ENCODE measurements at places on chromosomes 5 and 9.
A peak's percentile ranks its signal among the peaks of the same experiment; 100 is the strongest.

- DNase-seq = no peak
Observed at GRCh38 chr9:18632632-18633403, 158.9 kb downstream of the ADAMTSL1 start.

DNA sequence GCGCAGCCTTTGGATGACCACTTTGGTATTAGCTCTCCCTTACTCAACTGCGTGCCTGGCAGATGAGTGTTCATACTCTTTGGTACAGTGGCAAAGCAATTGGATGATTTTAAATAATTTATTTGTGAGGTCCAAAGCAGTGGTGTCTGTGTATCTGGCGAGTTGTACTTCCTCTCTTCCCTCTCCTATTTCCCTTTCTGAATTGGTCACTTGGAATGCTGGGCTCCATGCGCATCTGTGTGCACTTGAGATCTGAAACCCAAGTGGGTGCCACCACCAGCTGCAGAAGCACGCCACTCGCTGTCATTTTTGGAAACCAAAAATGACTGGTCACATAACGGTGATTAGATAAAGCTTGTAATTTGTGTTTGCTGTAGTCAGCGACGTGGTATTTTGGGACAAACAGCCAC is 386.0 kb upstream of the KLF4 start:
- DNase-seq = no peak

DNA sequence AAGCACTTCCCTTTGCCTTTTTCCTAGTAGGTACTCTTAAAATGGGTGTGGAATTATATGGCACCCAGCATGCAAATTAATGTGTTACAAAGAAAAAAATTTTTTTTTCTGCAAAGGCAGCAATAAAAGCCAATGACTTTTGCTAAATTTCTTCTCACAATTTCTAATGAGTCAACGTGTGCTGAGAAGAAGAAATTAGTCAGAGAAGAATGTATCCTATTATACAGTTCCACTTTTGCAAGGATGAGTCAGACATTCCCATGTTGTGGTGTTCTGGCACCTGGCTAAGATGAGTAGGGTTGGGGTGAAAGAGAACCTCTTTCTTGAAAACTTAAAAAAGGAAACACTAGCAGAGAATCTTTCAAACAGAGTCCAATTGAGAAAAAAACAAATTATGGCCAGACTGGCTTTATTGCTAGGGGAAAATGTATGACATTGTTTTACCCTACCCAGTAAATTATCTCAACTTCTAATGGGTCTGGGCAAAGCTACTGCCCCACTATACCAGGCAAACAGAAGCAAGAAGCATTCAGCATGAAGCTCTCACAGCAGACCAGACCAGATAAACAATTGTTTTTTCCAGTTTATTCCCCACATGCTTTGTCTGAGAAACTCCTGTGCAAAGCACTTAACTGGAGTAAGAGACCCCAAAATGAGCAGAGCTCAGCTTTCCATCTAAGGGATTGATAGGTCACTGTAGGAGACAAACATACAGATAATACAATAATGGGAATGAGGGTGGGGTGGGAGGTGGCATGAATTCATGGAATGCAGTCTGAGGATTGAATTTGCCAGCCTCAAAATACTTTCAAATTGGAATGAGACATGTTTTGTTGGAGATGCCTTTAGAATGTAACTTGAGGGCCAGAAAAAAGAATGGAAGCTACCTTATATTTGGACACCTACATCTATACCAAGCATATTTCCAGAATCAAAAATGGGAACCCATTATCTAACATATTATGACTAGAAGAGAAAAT is 220.8 kb upstream of the RFX3 start:
- no peak for DNase-seq

DNA sequence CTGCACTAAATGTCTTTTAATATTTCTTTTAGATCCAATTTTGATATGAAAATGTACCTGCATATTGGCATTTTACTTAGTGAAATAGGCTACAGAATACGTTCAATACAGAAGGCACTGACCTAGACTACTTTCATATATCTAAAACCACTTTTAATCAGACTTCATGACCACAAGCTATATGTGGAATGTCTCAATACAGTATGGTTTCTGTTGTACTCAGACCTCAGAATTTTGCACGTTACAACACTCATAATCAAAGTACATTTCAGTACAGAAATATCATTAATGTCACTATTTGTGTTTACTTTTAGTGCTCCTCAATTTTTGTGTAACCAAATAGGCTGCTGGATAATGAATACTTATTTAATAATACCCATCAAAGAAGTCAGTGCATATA is 74.8 kb downstream of the MEF2C start:
- no peak for DNase-seq

DNA sequence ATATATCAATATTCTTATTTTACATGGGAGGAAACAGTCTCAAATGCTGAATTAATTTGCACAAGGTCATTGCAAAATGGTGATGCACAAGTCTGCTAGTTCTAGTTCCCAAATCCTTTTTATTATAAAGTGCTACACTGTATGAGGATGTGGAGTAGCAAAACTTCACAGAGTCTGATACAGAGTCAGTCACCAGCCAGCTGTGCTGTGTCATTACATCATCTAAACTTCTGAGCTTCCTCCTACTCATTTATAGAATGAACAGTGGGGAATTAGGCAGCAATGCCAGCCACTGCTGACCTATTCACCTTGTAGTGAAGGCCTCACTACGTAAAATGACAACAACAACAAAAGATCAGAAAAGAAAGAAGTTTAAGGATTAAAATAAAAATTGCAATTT is 357.8 kb downstream of the TMEM167A start:
- DNase-seq = no peak

DNA sequence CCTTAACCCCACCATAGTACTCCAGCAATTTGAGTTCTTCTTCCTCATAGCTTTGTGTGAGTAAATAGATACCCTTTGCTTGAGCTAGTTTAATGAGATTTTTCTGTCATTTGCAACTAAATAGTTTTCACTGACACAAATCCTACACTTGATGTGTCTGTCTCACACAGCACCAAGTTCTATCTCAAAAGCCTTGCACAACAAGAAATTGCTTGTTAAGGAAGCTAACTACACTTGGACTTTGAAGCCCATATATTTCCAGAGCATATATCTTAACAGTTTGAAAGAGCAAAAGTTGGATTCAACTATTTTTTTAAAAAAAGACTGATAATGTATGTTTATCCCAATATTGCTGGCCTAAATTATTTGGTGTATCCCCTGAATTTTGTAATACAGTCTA is 459.2 kb downstream of the ACTL7B start:
- no peak for DNase-seq

GRCh38 chr9:17236147-17236546 is 101.3 kb downstream of the CNTLN start:
- no peak for DNase-seq

- DNase-seq = no peak
Observed at GRCh38 chr5:66249920-66250319, 105.8 kb downstream of the SREK1 start.

DNA sequence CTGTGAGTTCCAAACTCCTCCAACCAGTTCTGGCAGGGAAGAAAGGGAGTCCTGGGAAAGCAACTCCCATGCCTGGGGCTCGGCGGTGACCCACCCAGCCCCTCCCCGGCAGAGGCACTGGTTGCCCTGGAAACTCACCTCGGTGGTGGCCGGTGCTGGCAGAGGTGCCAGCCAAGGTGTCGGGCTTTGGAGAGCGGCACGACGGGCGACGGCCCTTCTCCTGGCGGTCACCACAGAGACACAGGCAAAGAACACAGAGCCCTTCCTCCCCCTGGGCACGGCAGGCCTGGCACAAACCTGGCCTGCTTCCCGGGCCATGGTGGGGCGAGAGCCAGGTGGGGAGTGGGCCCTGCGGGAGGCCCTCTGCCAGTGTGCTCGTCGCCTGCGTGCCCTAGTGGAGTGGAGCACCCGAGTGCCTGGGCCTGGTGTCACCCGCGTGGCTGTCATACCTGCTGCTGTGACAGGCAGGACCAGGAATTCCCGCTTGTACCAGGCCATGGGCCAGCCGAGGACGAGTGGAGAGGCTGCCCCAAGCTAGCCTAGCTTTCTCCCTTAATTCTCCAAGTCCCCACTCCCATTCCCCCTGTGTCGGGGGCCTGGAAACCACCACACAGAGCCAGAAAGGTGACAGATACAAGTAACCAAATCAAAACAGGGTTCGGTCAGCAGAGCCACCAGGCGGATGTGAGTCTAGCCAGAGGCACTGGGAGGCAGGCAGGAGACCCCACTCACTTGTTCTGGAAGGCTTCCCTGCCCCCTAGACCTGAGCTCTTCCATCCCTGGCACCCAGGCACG is 8.2 kb upstream of the RALGDS start:
- no peak for DNase-seq

GRCh38 chr5:40437452-40437861 is 242.3 kb upstream of the PTGER4 start:
- no peak for DNase-seq

GRCh38 chr5:174446988-174447387 is 277.4 kb upstream of the MSX2 start:
- no peak for DNase-seq

- no peak for DNase-seq
Observed at GRCh38 chr5:126198531-126198930, 224.7 kb upstream of the GRAMD2B start.

GRCh38 chr9:129665389-129665775 is at the start of gene PRRX2:
TSS of gene PRRX2 (plus strand) at chr9:129665647. CDS start at chr9:129665868, 221 bp downstream.
- peak; percentile 72 for DNase-seq

DNA sequence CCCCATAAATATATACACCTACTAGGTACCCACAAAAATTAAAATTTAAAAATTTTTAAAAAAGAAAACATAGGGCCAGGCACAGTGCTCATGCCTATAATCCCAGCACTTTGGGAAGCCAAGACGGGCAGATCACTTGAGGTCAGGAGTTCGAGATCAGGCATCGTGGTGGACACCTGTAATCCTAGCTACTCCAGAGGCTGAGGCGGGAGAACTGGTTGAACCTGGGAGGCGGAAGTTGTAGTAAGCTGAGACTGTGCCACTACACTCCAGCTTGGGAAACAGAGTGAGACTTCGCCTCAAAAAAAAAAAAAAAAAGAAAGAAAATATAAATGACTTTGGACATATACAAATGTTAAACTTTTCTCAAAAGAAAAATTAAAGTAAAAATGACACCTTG is 33.3 kb upstream of the RNF38 start:
- DNase-seq = no peak

GRCh38 chr5:29321591-29321990 is 1871.9 kb upstream of the CDH6 start:
- DNase-seq = no peak

GRCh38 chr9:126376311-126377175 is 49.9 kb downstream of the MVB12B start:
- DNase-seq = no peak

DNA sequence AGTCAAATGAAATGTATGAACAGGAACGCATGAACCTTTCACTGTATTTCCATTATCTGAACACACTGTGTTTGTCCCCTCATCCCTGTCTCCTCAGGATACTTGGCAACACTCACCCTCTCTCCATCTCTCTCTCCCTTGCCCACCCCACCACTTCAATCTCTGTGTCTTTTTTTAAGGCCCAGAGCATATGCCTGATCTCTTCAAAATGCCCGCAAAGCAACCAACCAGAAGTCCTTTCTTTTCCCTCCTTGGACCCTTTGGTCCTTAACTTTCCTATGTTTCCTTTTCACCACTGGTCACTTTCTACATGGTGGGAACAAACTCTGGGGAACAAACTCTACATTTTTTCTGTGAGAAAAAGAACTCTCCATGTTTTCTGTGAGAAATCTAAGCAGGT is 3.2 kb upstream of the IRF1 start:
- DNase-seq = no peak

DNA sequence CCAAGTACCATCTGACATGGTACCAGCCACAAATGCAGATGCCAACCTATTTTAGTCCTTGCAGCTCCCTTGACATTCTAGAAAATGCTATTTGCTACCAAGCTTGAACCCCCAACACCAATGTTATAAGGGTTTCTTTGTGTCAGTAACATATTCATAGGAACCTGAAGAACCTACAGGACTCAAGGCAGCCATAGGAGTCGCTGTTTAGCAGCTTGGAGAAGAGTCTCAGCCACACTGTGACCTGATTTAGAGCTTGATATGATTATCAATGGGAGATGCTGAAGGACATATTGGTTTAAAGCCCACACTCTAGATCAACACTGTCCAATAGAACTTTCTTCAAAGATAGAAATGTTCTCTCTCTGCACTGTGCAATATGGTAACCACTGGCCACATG is 6.4 kb upstream of the ZFR start:
- DNase-seq = no peak

- no peak for DNase-seq
Observed at GRCh38 chr5:55159763-55160492, at the start of gene GPX8. TSS of gene GPX8 (plus strand) at chr5:55160171. CDS start at chr5:55160193, 22 bp downstream.

DNA sequence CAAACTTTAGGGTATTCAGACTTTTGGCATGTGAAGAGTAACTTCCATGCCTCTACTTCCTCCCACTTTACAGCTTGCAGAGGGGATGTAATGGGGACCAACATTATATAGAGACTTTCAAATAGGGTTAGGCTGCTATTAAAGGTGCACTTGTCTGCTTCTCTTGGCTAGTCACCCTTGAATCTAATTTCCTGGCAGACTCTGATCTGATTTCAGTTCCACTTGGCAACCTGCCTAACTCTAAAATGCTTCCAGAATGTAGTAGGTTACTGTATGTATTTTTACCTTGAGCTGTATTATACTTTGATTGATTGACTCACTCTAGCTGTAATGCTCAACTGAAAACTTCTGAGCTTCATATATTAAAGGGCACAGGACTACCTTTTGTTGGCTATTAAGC is 693.4 kb downstream of the KCTD16 start:
- no peak for DNase-seq

DNA sequence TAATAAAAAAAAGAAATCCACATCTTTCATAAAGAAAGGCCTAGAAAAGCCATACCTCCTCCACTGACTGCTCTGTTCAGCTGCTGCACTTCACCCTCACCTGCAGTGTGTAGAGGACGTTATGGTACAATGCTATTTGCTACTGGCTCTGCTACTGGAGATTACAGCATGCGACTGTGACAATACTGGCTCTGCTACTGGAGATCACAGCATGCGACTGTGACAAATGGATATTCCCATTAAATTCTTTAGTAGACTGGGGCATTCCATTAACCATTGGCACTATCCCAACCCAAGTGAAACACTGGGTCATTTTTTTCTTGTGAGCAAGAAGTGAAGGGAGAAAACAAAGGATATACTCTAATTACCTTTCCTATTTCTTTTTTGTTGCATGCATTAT is 1063.5 kb upstream of the DMAC1 start:
- DNase-seq = no peak

DNA sequence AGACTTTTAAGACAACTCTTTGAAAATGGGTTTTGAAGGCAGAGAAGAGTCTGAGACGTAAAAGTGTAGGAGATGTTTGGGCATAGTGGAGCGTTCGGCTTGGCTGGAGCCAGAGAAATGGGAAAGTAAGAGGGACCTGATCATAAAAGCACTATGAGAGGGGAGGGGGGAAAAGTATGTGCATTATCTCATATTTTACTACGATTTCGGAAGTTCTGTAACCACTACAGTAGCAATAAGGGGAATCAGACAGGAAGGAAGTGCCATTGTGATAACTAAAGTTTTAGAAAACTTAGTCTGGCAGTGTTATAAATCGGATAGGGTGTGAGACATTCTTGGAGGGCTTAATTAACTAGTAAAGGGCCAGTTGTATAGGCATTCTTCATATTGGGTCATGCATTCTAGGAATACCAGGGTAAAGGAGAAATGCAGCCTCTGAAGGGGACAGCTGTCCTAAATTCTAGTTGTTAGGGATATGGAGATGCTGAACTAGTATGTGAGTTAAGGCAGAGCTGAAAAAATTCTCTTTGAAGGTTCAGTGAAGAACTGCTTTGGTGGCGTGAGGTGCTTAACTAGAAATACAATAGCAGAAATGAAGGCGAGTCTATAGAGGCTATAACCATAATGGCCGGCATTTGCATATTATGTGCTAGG is 83.8 kb upstream of the FREM1 start:
- no peak for DNase-seq

GRCh38 chr5:170860818-170861666 is 776 bp upstream of the RANBP17 start:
- DNase-seq = no peak
